Stimulated activated CD8-positive, alpha-beta memory T cell treated with anti-CD3 and anti-CD28 coated beads, Interleukin-4, amount 100 ng/mL, for 24 hours (primary cell): ENCODE measurements at places on chromosomes 4 and X.

DNA sequence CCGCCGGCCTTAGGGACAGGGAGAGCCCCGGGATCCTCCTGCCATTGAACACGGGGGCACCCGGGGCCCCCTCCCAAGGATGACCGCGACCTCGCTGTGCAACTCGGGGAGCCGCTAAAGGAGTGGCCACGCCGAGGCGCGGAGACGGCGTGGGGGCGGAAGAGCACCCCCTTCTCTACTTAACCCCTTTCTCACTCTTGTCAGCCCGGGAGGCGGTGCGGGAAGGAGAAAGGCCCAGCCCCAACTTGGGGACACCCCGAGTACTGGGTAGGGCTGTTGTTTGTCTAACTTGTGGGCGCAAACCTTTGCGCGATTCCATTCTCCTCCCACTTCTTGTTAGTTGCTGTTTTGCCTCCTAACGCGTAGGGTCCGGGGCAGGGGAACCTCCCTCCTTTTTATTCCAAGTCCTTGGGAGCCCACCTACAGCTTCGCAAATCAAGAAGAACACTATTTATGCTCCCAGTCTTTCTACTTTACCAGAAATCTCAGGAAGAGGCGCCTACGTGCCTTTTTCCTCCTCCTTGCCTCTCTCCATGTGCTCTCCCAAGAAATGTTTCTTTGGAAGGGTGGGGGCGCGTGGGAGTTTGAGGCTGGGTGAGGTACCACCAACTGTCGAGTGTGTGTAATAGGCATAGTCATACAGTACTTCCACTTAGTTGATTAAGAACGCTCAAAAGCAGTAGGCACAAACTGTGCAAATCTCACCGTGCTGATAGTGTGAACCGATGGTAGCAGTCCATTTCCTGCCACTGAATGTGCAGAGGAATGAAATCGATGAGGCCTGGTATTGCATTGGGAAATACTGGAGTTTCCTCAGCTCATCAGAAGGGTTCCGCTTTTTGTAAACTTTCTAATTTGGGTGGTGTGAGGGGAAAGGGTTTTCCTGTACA is 813 bp downstream of the DIAPH2 start:
- peak; percentile 14 for DNase-seq

GRCh38 chr4:152682143-152682941 is 2.5 kb upstream of the TMEM154 start:
- no peak for DNase-seq

DNA sequence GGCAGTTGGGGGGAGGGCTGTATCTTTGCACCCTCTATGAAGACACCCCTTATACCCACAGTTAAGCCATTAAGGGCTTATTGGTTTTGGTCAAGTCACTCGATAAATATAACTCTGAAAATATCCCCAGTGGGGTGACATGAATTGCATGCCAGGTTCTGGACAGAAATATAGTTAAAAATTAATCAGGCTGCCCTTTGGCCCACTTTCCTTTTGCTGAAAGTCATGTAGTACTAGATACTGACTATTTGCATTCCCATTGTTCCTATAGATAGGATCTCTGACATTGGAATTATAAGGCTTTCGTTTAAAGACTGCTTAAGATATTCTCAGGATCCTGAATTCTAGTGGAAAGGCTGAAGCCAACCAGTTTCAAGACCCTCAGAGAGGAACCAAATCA is 43.5 kb upstream of the LAMP2 start:
- no peak for DNase-seq

DNA sequence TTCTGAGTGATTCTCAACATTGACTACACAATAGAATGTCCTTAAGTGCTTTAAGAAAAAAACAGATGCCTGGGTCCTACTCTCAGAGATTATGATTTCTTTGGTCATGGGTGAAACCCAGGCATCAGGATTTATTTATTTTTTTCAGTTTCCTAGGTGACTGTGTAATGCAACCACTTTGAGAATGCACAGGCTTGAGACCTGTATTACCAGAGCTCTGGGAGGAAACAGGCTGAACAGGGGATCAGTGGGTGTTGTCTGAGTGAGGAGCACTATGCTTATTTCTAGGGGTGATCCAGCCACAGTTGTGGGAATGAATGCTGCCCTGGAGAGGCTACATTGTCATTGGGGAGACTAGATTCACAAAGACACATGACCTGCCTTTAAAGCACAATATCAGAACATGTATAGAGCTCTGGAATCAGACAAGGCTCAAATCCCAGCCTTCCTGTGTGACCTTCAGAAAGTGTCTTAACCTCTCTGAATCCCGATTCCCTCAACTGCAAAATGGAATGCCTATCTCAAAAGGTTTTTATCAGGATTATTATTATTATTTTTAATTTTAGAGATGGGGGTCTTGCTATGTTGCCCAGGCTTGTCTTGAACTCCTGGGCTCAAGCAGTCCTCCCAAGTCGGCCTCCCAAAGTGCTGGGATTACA is 61.6 kb upstream of the PRPS1 start:
- no peak for DNase-seq

DNA sequence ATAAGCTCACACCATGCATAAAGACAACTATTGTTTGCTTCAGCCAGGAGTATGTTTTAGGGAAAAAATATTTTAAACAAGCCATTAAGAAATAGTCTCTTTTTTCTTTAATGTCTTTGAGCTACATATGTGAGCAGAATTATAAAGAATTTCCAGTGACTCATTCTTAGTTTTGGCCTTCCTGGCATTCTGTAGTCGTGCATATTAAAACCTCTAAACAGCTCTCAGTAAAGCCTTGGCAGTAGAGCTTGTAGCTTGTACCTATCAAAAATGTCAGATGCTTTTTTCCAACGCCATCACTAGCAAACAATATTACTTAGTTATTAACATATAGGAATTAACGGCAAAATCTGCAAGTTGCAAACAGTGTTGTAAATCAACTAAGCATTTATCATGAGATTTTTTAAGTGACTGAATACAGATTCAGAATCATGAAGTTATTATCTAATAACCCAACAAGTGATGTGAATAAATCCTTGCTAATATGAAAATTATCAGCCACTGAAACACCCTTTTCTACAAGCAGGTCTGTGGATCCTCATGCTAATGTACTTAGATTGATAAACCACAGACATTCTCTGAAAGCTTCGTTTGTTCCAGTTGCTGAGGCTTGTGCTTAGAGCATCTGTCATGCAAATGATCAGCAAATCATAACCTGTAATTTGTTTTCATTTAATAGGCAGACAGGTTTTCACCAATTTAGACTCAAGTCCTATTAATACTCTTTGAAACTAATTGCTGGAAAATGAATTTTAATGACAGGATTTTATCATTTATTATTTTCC is 412.0 kb upstream of the ATOH1 start:
- no peak for DNase-seq

DNA sequence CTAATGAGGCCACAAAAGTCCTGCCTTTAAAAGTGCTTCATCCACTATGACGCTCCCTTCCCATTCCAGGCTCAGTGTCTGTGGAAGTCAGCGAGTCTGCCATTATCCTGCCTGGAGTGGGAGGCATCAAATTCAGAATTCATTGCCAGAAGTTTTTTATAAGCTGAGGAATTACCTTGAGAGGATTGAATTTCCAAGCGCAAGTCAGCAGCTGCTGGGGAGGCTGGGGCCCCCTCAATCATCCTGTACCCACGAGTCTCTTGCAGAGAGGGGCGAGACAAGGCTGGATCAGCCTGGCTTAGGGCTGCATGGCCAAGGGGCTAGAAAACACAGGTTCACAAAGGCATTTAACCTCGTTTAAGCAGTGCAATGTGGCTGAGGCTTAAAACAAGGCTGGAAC is 170.5 kb upstream of the NOCT start:
- no peak for DNase-seq

DNA sequence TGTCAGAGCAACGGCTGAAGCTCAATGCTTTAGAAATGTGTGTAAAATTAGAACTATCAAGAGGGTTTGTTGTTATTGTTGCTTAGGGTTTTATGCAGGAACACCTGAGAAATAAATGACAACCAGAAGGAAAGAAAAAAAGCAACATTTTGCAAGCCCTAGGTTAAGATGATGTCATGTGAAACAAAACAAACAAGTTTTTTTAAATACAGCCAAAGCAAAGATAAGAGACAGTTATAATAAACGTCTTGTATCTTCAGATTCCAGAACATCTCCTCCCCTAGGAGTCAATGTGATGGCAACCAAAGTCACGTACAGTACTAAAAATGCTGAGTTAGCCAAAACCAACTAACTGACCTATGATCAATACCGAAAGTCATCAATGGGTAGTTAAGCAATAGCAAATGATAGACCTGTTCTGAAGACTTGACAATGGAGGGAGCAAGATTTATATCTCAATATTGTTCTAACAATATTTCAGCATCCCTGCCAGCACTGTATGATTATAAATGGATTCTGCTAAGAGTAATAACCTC is 55.3 kb upstream of the NOCT start:
- no peak for DNase-seq

GRCh38 chr4:55396308-55397125 is 760 bp downstream of the TMEM165 start:
- peak; percentile 19 for DNase-seq

GRCh38 chrX:47176101-47176740 is 17.4 kb upstream of the UBA1 start:
- no peak for DNase-seq

DNA sequence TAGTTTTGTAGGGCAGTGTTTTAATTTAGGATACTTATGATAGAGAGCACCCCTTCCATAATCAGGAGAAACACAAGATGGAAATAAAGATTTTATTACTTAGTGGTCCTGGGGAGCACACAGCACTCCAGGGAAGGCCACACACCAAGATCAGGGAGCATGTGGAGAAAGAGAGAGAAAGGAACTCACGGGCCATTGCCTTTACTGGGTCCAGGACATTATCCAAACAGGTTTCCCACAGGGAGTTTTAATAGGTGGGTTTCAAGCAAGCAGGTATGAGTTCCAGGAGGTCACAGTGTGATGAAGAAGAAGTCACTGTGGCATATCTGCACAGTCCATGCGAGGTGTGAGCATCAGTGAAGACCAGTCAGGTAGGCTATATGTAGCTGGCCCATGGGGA is 46.8 kb downstream of the NFKB1 start:
- no peak for DNase-seq

- no peak for DNase-seq
Measured at GRCh38 chrX:17922303-17922702, 61.2 kb upstream of the RAI2 start.

DNA sequence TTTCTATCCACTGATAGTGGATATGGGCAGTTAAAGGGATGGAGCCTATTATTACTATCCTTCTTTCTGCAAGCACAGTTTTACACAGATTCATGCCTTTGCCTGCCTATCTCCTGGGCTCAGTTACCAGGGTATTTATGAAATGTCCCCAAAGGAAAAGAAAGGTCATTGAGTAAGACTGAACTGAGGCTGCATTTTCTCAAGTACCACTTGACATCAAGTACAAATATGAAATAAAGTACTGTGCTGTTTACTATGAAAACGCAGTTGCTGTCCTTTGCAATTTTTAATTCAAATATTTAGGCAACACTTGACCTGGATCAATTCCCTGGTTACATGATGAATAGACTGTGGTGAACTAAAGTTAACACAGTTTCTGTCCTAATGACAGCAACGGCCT is 23.5 kb upstream of the SPANXN4 start:
- DNase-seq = no peak

- DNase-seq = no peak
Measured at GRCh38 chr4:73916172-73916925, 47.2 kb downstream of the CXCL1 start.

GRCh38 chrX:29555465-29556091 is 659.8 kb upstream of the MAGEB2 start:
- no peak for DNase-seq

DNA sequence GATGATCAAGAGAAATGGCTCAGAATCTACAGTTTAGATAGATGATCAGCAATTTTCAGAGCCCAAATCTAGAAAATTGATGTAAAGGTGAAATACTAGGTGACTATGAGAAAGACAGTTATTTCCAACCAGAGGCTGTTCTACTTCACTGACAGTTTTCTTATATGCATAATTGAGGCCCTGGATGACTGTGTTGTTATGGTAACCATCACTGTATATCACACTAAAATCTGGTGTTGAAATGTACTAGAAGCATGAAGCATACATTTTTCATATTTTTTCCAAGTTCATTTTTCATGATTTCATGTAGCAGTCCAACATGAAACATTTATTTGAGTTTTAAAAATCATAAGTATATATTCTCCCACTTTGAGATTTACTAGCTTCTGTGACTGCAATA is 87.4 kb downstream of the ATXN3L start:
- no peak for DNase-seq

DNA sequence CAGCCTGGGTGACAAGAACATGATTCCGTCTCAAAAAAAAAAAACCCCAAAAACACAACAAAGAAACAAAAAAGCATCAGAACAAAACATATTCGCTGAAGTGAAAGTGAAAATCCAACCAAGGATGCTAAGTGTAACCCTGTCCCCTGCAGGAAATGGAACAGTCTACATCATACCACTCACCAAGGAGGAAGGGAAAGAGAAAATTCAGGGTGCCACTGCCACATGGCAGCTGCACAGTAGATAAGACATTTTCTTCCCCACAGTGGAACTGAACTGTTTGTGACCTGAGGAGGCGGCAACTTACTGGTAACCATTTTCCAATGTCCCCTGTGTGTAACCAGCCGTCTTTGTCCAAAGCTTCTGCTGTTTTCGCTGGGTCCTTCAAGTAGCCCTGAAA is 28.2 kb upstream of the CENPU start:
- no peak for DNase-seq

DNA sequence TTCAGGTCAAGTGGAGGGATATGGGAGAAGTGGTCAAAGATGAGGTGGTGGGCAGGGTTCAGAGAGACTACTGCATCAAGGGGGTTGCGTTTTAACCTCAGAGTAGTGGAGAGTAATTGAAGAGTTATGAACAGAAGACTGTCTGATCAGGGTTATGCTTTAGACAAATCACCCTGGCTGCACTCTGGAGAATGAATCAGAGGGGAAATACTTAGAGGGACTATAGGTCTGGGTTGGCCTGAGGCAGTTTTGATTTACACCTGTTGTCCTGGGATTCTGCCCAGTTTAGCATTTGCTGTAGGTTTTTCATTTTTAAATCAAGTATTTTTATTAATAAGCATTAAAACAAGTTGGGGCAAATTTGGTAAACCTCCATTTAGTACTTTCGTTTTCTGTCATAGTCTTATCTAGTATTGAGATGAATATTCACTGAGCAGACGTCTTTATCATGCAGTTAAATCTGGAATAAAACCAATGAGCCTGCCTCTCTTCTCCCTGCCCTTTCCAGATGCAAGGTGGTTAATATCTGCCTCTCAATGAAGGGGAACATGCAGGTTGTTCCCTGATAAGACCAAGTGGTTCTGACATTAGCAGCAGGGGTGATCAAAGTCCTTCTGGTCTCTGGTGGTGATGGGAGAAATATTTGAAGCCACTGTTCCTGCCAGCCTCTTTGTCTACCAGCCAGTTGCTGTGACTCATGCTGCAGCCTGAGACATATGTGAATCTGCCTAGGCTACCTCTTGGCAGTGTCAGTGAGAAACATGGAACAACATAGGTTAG is 116.0 kb upstream of the RPS6KA3 start:
- DNase-seq = no peak
